Stimulated activated CD4-positive, alpha-beta T cell treated with anti-CD3 and anti-CD28 coated beads, TNF-alpha, amount 100 ng/mL, for 1 hour (primary cell): ENCODE measurements at places on chromosomes 1 and 21.

DNA sequence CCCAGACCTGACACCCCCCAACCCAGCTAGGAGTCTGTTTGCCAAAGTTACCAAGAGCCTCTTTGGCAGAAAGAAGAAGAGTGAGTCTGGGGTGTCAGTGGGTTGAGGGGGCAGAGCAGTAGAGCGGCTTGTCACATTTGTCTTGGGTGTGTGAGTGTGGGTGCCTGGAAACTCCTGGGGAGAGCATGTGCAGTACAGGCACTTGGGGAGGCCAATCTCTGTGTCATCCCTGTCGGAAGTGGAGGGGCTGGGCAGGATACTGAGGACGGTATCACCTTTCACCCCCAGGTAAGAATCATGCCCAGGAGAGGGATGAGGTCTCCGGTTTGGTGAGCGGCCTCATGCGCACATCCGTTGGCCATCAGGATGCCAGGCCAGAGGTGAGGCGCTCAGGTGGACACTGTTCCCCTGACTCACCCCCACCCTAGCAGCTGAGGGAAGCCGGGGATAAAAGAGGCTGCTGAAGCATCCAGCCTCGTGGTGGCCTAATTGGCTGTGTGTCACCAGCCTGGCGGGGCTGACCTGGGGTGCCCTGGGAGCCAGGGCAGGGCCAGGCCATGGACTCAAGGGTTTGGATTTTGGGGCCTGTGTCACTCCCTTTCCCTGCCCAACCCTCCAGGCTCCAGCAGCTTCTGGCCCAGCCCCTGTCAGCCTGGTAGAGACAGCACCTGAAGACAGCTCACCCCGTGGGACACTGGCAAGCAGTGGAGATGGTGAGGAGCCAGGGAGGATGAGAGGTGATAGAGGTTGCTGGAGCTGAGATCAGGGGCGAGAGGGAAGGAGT is 3.3 kb downstream of the PLK3 start:
- DNase-seq: no peak

GRCh38 chr1:176416777-176417176 is 46.2 kb upstream of the PAPPA2 start:
- DNase-seq: no peak

DNA sequence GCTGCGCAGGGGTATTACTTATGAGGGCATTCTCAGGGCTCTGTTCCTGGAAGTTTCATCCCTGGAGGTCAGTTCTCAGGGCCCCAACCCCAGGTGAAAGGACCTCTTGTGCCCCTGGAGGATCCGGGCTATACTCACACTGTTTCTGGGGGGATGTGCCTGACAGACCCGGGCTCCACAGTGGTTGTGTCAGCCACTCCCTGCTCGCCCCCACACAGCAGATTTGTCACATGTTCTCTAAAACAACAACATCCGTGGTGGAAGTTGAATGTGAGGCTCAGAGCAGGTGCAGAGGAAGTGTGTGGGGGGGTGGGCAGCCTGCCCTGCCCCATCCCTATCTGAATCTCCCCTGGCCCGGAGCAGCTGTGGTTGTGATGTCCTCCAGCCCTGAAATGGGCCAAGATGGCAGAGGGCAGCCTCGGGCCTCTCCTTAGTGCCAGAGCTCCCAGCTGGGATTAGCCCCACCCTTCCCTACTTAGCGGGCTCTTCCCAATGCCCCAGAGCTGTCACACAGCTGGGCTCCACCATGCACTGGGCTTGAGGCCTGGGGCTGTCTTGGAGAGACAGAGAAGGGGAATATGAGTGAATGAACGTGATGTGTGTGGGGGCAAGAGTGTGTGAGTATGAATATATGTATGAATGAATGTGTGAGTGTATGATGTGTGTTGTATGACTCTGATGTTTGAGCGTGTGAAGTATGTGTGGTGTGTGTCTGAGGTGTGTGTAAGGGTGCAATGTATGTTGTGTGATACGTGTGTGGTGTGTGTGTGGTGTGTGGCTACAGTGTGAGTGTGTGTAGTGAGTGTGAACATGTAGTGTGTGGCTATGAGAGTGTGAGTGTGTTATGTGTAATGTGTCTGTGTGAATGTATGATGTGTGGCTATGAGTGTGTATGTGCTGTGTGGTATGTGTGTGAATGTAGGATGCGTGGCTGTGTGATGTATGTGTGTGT is 1.5 kb upstream of the FCMR start:
- DNase-seq: peak; percentile 52

GRCh38 chr1:76867342-76868130 is at the start of gene ST6GALNAC5:
TSS of gene ST6GALNAC5 (plus strand) at chr1:76867480.
- DNase-seq: no peak

- DNase-seq: no peak
These were observed 57.9 kb downstream of the RABGAP1L start for GRCh38 chr1:174217248-174217647.

GRCh38 chr1:206116191-206116872 is 856 bp downstream of the AVPR1B start:
- no peak for DNase-seq

GRCh38 chr1:77399250-77400086 is 117.6 kb downstream of the AK5 start:
- DNase-seq: no peak

- DNase-seq: no peak
These were observed 71.9 kb upstream of the CXADR start for GRCh38 chr21:17440969-17441368.

GRCh38 chr1:197984289-197984688 is 67.1 kb downstream of the LHX9 start:
- DNase-seq: no peak
